Thyroid gland (tissue), 4 donors: ENCODE measurements at places on chromosomes 3 and 15. TPM values are rescaled to one million over a fixed set of nuclear protein-coding genes. Genes with fewer than 3 reads are reported as not detected.

The DCBLD2 gene
- total RNA-seq, result 56.4 TPM

The GPR176 gene
- total RNA-seq, result 6.6 TPM

The TERC gene
- total RNA-seq, result 83.6 TPM

The TOP2B gene
- 180 TPM for total RNA-seq

The DOCK3 gene
- total RNA-seq, result 23.7 TPM

DNA sequence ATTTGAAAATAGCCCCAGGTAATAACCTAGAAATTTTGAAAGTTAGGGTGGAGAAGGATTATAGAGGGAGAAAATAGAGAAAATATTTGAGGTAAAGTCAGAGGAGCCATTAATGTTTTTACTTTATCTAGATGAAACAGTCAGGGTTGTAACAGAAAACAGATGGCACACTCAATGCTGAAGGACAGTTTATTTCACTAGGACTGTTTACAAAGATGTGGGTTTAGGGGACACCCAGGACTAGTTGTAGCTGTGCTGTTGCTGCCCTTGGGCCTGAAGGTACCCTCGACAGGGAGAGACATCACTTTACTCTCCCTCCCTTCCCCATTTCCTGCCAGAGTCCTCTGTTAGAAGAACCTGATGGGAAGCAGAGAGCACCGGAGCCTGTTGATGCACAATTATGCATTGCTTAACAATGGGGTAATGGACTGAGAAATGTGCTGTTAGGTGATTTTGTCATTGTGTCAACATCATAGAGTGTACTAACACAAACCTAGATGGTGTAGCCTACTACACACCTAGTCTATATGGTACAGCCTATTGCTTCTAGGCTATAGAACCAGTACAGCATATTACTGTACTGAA lies 103.8 kb downstream of the GALK2 start:
- H3K27ac ChIP-seq, result no peak overlapping the region
- H3K36me3 ChIP-seq, result no peaks in the 10 kb centered on the region
- DNase-seq, result no peak
- H3K4me1 ChIP-seq, result no peaks in the 10 kb centered on the region
- no peak overlapping the region for H3K4me3 ChIP-seq
- H3K27me3 ChIP-seq, result no peaks in the 10 kb centered on the region

DNA sequence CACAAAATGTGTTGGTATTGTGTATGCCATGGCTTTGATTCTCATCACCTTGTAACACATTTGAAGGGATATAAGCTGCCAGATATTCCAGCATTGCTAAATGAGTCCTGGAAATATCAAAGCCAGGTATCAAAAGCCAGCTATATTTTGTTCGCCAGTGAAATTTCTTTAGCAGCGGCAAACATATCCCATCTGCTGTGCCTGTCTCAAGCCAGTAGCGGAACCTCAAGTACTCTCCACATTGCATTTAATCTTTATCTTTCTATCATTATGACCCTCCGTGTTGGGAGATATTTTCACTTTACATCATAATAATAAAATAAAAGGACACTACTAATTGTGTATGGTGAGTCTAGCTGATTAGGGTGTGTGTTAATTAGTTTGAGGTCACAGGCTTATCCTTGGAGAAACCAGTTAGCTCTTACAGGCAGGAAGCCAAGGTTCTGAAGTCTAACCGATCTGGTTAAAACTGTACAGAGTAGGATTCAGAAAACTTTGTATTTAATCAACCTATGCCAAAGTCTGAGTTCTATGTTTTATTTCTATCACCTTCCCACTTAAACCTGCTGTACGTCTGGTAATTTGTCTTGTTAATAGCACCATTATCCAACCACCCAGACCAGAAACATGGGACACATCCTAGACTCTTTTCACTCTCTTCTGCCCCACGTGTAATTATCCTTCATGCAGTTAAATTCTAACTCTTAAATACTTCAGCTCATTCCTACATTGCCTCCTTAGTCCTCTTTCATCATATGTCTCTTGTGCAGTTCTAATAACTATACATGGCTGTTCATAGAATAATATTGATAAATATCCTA lies 14.5 kb downstream of the TIPARP start:
- H3K36me3 ChIP-seq, result no peaks in the 10 kb centered on the region
- H3K4me1 ChIP-seq, result peaks cover 47% of the 10 kb centered on the region
- H3K27ac ChIP-seq, result no peak overlapping the region
- no peak for DNase-seq
- no peak overlapping the region for H3K4me3 ChIP-seq
- H3K27me3 ChIP-seq, result no peaks in the 10 kb centered on the region

- DNase-seq, result no peak
- H3K36me3 ChIP-seq, result no peaks in the 10 kb centered on the region
- peaks cover 10% of the 10 kb centered on the region for H3K4me1 ChIP-seq
- no peak overlapping the region for H3K4me3 ChIP-seq
- no peak overlapping the region for H3K27ac ChIP-seq
These were observed 5.9 kb downstream of the ATP8B4 start for GRCh38 chr15:50113187-50113505.

- H3K27ac ChIP-seq, result peak overlapping the region; percentile 91
- DNase-seq, result no peak
- H3K36me3 ChIP-seq, result no peaks in the 10 kb centered on the region
- peaks cover 50% of the 10 kb centered on the region for H3K4me1 ChIP-seq
- H3K4me3 ChIP-seq, result no peak overlapping the region
These were observed 46.1 kb downstream of the AMOTL2 start for GRCh38 chr3:134328147-134328591.

- no peak overlapping the region for H3K27ac ChIP-seq
- DNase-seq, result no peak
- no peaks in the 10 kb centered on the region for H3K36me3 ChIP-seq
These were observed 326.4 kb upstream of the TRIM42 start for GRCh38 chr3:140351466-140351865.

- H3K4me3 ChIP-seq, result no peak overlapping the region
- no peaks in the 10 kb centered on the region for H3K4me1 ChIP-seq
- no peaks in the 10 kb centered on the region for H3K36me3 ChIP-seq
- no peak for DNase-seq
These were observed 371.6 kb upstream of the ZNF385D start for GRCh38 chr3:22122567-22122966.

DNA sequence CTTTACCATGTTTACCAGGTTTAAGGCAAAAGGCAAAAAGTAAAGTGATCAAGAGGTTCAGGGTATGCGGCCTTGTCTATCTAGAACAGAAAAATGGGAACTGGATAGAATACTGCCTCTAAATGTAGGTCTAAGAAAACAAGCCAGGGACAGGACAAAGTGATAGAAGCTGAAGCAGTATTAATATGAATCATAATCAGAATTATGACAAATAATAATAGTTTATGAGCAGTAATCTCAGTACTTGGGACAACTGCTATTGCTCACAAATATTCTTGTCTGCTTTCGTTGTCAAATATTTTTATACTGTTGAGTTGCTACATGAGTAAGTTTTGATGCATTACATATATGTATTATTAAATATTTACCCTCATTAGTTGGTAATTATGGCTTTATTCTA lies 356.9 kb upstream of the RBMS3 start:
- no peaks in the 10 kb centered on the region for H3K27me3 ChIP-seq
- no peak overlapping the region for H3K4me3 ChIP-seq
- DNase-seq, result no peak
- no peaks in the 10 kb centered on the region for H3K36me3 ChIP-seq
- H3K4me1 ChIP-seq, result no peaks in the 10 kb centered on the region

DNA sequence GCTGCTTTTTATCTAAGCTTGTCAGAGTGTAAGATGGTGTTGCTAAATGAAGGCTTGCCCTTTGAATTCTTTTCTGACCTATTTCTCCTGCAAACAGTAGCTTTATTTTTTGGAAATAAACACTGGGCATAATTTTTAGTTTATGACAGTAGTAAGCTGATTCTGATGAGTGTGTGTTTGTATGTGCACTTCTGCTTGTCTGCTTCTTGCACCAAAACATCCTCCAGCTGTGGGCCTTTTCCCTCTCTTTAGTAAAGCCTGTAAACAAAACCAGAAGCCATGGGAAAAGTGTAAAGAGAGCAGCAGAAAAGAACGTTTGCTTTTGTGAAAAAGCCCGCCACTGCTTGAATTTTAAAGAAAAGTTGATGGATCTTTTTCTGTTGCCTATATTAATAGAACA lies 136.4 kb upstream of the IL12A start:
- H3K27me3 ChIP-seq, result no peaks in the 10 kb centered on the region
- H3K4me1 ChIP-seq, result no peaks in the 10 kb centered on the region
- H3K36me3 ChIP-seq, result no peaks in the 10 kb centered on the region

GRCh38 chr3:158908187-158908734 lies 106.4 kb downstream of the MFSD1 start:
- H3K27ac ChIP-seq, result no peak overlapping the region
- H3K4me1 ChIP-seq, result no peaks in the 10 kb centered on the region
- no peaks in the 10 kb centered on the region for H3K36me3 ChIP-seq
- no peak for DNase-seq

DNA sequence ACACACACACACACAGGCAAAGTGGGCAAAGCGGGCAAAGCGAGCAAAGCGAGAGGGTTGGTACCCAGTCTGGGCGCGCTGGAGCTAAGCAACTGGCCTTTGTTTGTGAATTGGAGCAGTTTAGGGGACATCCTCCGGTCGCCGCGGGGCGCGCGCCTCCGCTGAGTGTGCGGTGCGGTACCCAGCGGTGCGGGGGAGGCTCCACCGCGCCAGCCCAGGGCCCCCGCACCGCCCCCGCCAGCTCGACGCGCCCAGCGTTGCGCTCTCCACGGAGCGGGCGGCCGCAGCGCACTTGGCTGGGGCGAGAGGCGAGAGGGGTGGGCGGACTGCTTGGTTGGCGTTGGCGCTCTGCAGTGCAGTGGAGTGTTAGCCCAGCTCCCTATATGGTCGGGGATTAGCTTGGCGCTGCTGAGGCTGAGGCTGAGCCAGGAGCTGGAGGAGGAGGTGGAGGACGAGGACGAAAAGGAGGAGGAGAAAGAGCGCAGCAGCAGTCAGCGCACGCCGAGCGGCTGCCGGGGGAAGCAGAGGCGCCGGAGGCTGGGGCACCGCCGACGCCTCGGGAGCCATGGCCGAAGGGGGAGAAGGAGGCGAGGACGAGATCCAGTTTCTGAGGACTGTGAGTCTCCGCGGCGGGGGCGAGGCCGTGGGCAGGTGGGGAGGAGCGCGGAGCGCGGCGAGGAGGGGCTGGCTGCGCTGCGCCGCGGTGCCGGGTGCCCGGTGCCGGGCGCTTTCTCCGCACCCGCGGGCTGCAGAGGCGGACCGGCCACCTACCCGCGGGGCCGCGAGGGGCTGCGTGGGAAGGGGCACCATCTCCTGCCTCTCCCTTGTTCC lies at the start of gene RYR3:
Gene RYR3, plus strand, starts transcription at position 487 of the 831 bp plus-strand sequence. Its CDS starts 79 bp downstream, at position 566.
- DNase-seq, result peak; percentile 27
- no peaks in the 10 kb centered on the region for H3K27me3 ChIP-seq
- peak within 1 kb of the TSS; percentile 26 for H3K4me3 ChIP-seq
- peaks cover 6% of the 10 kb centered on the region for H3K4me1 ChIP-seq

DNA sequence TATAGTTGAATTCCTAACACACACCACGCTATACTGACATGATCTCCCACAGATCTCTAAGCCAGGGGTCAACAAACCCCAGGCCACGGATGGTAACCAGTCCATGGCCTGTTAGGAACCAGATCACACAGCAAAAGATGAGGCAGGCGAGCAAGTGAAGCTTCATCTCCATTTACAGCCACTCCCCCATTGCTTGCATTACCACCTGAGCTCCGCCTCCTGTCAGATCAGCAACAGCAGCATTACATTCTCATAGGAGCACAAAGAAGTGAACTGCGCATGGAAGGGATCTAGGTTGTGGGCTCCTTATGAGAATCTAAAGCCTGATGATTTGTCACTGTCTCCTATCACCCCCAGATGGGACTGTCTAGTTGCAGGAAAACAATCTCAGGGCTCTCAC lies 2.7 kb downstream of the PDCD7 start:
- no peaks in the 10 kb centered on the region for H3K27me3 ChIP-seq
- no peak for DNase-seq
- H3K4me3 ChIP-seq, result no peak overlapping the region
- H3K4me1 ChIP-seq, result peaks cover 16% of the 10 kb centered on the region
- H3K27ac ChIP-seq, result no peak overlapping the region

DNA sequence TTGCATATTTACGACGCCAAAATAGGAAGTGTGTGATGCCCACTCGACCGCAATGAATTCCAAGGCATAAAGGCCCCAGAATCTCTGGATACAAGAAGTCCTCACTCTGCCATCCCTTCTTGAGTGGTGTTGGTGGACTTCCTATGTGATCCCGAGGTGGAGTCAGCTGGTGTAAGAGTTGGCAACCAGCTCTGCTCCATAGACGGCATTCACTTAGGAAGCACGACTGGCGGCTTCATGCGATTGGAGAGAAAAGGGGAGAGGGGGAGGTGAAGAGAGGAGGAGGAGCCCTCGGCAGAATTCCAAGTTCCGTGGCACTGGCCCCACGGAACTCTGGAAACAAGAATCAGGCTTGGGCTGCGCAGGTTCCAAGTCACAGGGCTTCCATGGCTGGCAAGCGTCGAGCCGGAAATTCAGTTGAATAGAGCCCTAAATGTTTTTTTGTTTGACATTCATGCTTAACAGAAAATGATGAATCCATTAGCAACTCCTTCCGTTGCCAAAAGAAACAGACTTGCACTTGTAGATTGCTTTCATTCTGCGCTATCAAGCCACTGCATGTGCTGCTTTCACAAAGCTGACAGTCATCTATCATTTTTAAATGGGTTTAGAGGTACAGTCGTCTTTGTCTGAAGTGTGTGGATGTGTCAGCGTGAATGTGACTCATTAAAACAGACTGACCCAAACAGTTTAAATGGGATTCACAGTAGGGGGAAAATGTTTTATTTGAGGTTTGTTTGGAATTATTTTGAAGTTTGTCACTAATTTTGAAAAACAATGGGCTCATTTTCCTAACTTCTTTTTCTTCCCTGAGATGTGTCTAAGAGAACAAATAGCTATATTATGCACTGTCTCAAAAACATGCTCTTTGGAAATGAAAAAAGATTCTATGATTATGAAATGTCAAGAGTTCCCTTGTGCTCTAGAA lies 428.3 kb upstream of the ATP11B start:
- H3K27ac ChIP-seq, result no peak overlapping the region
- DNase-seq, result no peak
- H3K4me3 ChIP-seq, result no peak overlapping the region
- no peaks in the 10 kb centered on the region for H3K27me3 ChIP-seq
- H3K36me3 ChIP-seq, result no peaks in the 10 kb centered on the region

- peak overlapping the region; percentile 23 for H3K27ac ChIP-seq
- peaks cover 17% of the 10 kb centered on the region for H3K4me1 ChIP-seq
- H3K27me3 ChIP-seq, result no peaks in the 10 kb centered on the region
- H3K36me3 ChIP-seq, result no peaks in the 10 kb centered on the region
- no peak overlapping the region for H3K4me3 ChIP-seq
- DNase-seq, result peak; percentile 99
These were observed 64.9 kb upstream of the RAD18 start for GRCh38 chr3:9028134-9028533.
